ENCODE measurements at places on chromosomes 7 and 10. TPM values are rescaled to one million over a fixed set of nuclear protein-coding genes. Genes with fewer than 3 reads are reported as not detected.

LIPM gene
- total RNA-seq, result 32.8 TPM

COL26A1 gene
- 0.06 TPM for total RNA-seq

OR2A5 gene
- not detected for total RNA-seq

PILRB gene
- 42.5 TPM for total RNA-seq

EBF3 gene
- 2.2 TPM for total RNA-seq

ADRA2A gene
- 2.9 TPM for total RNA-seq

ZNF804B gene
- not detected for total RNA-seq

MYOF gene
- total RNA-seq, result 65.5 TPM

ATOH7 gene
- 0.49 TPM for total RNA-seq

OR13A1 gene
- not detected for total RNA-seq

C10orf62 gene
- total RNA-seq, result not detected

AGAP3 gene
- 132 TPM for total RNA-seq

ITGA8 gene
- 6.2 TPM for total RNA-seq

MKLN1 gene
- total RNA-seq, result 31.7 TPM

SAP25 gene
- total RNA-seq, result not detected

ACTL6B gene
- total RNA-seq, result not detected

MMRN2 gene
- total RNA-seq, result 50.8 TPM

HTR5A gene
- not detected for total RNA-seq

KLF14 gene
- not detected for total RNA-seq

NPSR1 gene
- total RNA-seq, result not detected

PNLIPRP3 gene
- total RNA-seq, result 27.2 TPM

CALML3 gene
- total RNA-seq, result 66.2 TPM

RINT1 gene
- 25.3 TPM for total RNA-seq

PNPLA8 gene
- total RNA-seq, result 37.1 TPM

TDRD1 gene
- 0.15 TPM for total RNA-seq

NEUROD6 gene
- not detected for total RNA-seq

TRAPPC14 gene
- 20.8 TPM for total RNA-seq

SPOCK2 gene
- 3.8 TPM for total RNA-seq

UNC5B gene
- total RNA-seq, result 9.6 TPM

POU6F2 gene
- total RNA-seq, result 0.36 TPM

PGAM1 gene
- 151 TPM for total RNA-seq

BTBD16 gene
- 16.4 TPM for total RNA-seq

PLPP4 gene
- not detected for total RNA-seq

NPTX2 gene
- total RNA-seq, result 4.2 TPM

EN2 gene
- not detected for total RNA-seq

AS3MT gene
- total RNA-seq, result 4.1 TPM

LRRTM3 gene
- total RNA-seq, result not detected

EXOSC1 gene
- total RNA-seq, result 33.0 TPM

SPDYE9 gene
- not detected for total RNA-seq

ANKRD61 gene
- total RNA-seq, result not detected

NPM3 gene
- total RNA-seq, result 26.7 TPM

INSYN2A gene
- 0.08 TPM for total RNA-seq

PPP1R17 gene
- not detected for total RNA-seq

LEP gene
- total RNA-seq, result 1.1 TPM

CHRM2 gene
- total RNA-seq, result 0.15 TPM

CYP2E1 gene
- 68.5 TPM for total RNA-seq

KEL gene
- 0.08 TPM for total RNA-seq

SORCS1 gene
- total RNA-seq, result 2.2 TPM

Measured in lower leg skin (tissue), 4 donors.